ENCODE measurements at places on chromosomes 16 and 17.

GRCh38 chr17:46771561-46772474, 46.7 kb downstream of the WNT3 start:
- peak; percentile 36 for DNase-seq

GRCh38 chr16:14199624-14200023, 128.5 kb downstream of the MRTFB start:
- no peak for DNase-seq

DNA sequence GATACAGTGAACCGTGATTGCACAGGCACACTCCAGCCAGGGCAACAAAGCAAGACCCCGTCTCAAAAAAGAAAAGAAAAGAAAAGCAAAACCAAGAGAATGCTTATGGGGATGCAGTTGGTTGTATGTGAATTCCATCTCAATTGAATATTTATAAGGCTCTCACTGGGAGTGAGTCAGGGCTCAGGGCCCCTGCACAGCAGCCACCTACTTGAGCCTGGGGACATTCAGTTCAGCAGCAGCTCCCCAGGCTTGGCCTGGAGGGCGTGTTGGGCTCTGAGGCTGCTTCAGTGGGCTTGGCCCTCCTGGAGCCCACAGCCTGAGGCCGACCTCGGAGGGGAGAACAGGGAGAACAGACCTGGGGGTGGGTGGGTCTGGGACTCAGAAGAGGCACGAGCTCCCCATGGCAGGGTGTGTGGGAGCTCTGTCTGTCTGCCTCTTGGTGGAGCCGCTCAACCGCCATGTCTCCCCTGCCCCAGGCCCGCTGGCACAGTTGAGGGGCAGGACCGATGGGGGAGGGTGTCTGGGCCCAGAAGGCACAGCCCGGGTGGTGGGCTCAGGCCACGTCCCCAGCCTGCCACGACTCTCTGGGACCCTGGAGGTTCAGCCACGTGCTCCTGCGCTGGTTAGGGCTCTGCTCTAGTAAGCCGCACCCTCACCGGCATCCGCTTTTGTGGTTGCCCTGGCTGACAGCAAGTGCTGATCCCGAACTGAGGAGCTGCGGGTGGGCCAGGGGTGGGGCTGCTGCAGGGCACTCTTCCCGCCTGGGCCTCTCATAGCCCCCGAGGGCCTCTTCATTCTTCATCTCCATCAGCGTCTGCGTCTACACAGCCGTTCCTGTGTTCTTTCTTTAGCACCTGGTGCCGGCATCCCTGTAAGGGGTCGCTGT, 24.8 kb downstream of the ZFPM1 start:
- no peak for DNase-seq

DNA sequence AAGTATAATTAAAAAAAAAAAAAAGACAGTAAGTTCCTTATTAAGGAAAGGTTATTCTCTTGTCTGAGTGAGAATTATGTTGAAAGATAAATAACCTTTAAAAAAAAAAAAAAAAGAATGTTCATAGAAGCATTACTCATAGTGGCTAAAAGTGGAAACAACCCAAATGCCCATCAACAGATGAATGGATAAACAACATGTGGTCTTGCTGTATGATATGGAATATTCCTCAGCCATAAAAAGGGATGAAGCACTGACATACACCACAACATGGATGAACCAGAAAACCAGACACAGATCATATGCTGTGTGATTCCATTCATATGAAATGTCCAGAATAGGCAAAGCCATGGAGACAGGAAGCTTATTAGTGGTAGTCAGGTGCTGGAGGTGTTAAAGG, 9.2 kb upstream of the CCNF start:
- DNase-seq = no peak

- DNase-seq = no peak
Observed at GRCh38 chr17:57144567-57144966, 59.5 kb downstream of the AKAP1 start.

DNA sequence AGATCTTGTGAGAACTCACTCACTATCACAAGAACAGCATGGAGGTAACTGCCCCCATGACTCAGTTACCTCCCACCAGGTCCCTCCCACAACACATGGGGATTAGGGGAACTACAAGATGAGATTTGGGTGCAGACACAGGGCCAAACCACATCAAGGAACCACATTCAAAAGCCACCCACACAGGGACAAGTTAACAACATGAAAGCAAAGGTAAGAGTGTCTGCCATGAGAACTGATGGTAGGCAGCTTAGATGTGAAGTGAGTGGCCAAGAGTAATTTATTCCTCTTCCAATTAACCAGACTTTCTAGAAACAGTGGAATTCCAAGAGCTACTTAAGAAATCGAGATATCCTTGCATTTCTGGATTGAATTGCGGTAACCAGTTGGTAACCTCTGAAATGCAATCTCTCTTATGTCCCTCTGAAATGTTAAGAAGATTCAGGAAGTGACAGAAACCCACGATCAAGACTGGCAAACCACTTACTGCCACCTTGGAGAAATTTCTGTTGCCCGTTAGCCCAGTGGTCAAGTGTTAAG, 167.4 kb upstream of the CACNG5 start:
- no peak for DNase-seq

GRCh38 chr17:7307686-7308624, 527 bp downstream of the EIF5A start:
- DNase-seq = no peak

GRCh38 chr17:59897090-59897489, 4.2 kb downstream of the RPS6KB1 start:
- no peak for DNase-seq

DNA sequence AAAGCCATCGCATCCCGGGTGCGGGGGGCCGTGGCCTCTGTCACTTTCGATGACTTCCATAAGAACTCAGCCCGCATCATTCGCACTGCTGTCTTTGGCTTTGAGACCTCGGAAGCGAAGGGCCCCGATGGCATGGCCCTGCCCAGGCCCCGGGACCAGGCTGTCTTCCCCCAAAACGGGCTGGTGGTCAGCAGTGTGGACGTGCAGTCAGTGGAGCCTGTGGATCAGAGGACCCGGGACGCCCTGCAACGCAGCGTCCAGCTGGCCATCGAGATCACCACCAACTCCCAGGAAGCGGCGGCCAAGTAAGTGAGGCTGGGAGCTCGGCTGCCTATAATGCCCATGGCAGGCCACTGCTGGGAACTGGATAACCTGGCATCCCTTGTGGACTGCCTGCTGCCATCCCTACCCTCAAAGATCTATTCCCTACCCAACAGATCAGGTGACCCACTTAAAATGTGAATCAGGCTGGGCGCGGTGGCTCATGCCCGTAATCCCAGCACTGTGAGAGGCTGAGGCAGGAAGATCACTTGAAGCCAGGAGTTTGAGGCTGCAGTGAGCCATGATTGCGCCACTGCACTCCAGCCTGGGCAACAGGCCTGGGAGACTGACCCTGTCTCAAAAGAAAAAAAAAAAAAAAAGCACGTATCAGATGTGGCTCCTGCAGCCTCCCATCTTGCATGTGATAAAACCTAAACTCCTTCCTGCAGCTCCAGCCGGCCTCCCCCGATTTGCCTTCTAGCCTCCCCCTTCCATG, 18.3 kb downstream of the CDIPT start:
- no peak for DNase-seq

- DNase-seq = no peak
Observed at GRCh38 chr17:33142705-33143299, 150.3 kb downstream of the ASIC2 start.

Data from NCI-H1694 treated with DMSO at 0.1 percent for 48 hours (cell line).